ENCODE measurements at places on chromosomes 1 and 21. TPM values are rescaled to one million over a fixed set of nuclear protein-coding genes. Genes with fewer than 3 reads are reported as not detected.

DNA sequence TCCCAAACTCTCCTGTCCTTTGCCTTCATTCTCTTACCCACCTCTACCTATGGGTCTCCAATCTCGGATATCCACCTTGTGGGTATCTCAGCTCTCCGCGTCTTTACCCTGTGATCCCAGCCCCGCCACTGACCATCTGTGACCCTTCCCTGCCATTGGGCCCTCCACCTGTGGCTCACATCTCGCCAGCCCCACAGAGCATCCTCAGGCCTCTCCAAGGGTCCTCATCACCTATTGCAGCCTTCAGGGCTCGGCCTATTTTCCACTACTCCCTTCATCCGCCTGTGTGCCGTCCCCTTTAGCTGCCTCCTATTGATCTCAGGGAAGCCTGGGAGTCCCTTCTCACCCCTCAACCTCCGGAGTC, 11.1 kb downstream of the BCAN start:
- no peak overlapping the region for H3K27ac ChIP-seq
- H3K27me3 ChIP-seq = peaks cover 100% of the 10 kb centered on the region
- no peak overlapping the region for H3K4me3 ChIP-seq
- H3K36me3 ChIP-seq = no peaks in the 10 kb centered on the region

- no peak for DNase-seq
- no peak overlapping the region for H3K4me3 ChIP-seq
- H3K27ac ChIP-seq = no peak overlapping the region
These were observed 106.2 kb upstream of the DPT start for GRCh38 chr1:168835176-168835575.

Gene SPRR3
- total RNA-seq = not detected

Gene PPIAL4G
- total RNA-seq = 0.09 TPM

DNA sequence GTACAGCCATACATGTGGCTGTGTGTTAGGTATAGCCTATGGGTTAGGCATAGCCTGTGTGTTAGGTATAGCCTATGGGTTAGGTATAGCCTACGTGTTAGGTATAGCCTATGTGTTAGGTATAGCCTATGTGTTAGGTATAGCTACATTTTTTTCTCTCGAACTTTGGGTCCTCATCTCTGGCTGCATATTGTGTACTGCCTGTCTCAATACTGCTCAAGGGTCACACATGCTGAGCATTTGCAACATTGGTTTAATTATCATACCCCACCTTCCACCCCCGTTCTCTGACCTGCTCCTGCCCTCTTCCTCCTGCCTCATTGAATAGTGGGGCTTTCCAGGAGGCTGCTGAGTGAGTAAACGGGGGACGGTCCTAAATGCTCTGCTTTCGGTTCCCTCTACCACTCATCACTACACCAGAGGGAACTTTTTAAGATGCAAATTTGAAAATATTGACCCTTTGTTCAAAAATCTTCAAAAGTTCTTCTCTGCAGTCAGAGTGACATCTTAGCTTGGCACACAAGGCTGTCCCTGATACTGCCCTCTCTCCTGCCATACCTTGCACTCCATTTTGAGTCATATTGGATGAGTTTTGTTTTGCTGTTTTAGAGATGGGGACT, 17.8 kb downstream of the OR2B11 start:
- no peaks in the 10 kb centered on the region for H3K27me3 ChIP-seq
- H3K36me3 ChIP-seq = no peaks in the 10 kb centered on the region
- H3K4me3 ChIP-seq = no peak overlapping the region
- peaks cover 8% of the 10 kb centered on the region for H3K4me1 ChIP-seq
- no peak overlapping the region for H3K27ac ChIP-seq

Gene TGFB2
- 0.37 TPM for total RNA-seq

Gene DDR2
- total RNA-seq = 0.69 TPM

DNA sequence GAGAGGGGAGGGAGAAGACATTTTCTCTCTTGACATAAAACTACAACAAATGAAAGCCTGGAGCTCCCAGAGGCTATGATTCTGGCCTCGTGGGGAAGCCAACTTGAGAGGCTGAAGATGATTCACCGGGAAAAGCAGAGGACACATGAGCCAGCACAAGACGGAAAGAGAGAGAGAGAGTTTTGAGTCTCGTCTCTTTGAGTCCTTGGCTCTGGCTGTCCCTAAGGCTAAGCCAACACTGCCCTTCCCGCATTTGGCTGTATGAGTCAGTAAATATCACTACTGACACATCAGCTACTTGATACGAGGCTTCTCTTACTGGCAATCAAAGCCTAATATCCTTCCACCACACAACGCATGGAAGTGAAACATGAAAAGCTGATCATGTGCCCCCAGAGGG, 95.5 kb downstream of the GRIK3 start:
- H3K27ac ChIP-seq = no peak overlapping the region
- H3K4me1 ChIP-seq = peaks cover 13% of the 10 kb centered on the region
- no peaks in the 10 kb centered on the region for H3K27me3 ChIP-seq
- H3K36me3 ChIP-seq = no peaks in the 10 kb centered on the region
- DNase-seq = no peak
- no peak overlapping the region for H3K4me3 ChIP-seq

All from neural progenitor cell (in vitro differentiated cells).